Stimulated activated naive CD4-positive, alpha-beta T cell (primary cell): ENCODE measurements at places on chromosomes 2 and 18.
A peak's percentile ranks its signal among the peaks of the same experiment; 100 is the strongest.

DNA sequence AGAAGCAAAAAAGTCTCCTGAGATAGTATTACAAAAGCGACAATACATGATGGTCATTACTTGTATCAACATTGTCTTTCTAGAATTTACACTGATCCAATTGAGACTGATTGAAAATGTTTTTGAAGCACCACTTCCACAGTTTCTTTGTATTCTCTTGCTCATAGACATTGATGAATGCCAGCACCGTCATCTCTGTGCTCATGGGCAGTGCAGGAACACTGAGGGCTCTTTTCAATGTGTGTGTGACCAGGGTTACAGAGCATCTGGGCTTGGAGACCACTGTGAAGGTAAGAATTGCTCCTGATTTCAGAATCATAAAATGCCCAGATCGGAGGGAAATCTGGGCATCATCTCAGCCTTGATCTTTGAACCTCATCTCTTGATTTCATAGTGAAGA lies 175.1 kb upstream of the RASGRP3 start:
- no peak for DNase-seq

DNA sequence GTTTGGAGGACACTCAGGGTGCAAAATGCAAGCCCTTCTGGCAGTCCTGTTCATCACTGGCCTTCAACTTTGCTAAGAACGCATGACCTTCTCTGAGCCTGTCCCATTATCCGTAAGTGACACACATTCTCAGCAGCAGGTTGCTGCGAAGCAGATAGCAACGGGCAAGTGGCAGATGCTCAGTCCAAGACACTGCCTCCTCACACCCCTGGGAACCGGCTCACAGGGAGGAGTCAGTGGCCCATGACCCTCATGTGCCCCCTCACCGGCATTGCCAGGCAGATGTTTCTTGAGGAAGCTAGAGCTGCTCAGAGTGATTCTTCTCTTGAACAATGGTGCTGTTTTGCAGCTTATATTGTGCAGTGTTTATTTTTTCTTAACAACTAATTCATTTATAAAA lies 737.2 kb upstream of the HS6ST1 start:
- DNase-seq: no peak

GRCh38 chr2:72326759-72327158 lies 179.1 kb upstream of the CYP26B1 start:
- DNase-seq: no peak

DNA sequence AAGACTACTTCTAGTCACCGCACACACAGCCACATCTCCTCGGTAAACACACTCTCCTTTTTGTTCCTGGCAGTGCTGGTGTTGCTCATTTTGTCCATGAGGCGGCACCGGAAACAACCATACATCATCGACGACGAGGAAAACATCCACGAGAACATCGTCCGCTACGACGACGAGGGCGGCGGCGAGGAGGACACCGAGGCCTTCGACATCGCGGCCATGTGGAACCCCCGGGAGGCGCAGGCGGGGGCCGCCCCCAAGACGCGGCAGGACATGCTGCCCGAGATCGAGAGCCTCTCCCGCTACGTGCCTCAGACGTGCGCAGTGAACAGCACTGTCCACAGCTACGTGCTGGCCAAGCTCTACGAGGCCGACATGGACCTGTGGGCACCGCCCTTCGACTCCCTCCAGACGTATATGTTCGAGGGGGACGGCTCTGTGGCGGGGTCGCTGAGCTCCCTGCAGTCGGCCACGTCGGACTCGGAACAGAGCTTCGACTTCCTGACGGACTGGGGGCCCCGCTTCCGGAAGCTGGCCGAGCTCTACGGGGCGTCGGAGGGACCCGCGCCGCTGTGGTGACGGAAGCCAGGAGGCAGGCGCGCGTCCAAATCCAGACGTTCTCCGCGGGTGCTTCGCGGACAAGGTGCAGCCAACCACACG lies 221.0 kb downstream of the CDH20 start:
- no peak for DNase-seq

DNA sequence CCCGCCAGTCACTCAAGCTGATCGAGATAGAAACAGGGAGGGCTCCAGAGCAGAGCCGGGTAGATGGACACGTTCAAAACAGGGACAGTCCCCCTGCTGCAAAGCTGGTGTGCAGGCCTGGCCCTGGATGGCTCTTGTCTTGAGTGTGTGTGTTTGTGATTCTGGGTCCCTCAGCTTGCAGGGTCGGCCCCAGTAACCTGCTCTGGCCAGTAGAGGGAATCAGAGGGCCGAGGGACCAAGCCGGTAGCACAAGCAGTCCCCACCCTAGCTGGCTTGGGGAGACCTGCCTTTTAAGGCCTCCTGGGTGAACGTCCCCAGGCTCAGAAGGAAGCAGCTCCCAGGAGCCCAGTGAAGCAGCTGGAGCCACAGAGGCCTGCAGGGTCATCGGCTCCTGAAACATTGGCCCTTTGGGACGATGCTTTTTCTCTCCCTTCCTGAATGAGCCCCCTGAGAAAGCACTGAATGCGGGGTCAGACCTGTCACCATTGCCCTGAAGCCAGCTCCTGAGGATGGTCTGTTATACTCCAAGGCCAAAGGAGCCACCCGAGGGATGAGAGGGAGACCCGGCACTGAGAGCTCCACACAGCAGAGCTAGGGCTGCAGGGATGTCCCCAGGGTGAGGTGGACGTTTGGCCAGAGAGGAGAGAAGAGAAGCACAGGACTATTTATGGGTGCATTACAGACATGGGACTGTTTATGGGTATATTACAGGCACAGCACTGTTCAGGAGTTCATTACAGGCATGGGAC lies 15.4 kb upstream of the MLPH start:
- peak; percentile 12 for DNase-seq

- no peak for DNase-seq
Observed at GRCh38 chr2:232781765-232782164, 5.4 kb upstream of the KCNJ13 start.

- DNase-seq: no peak
Observed at GRCh38 chr2:20186078-20186854, 38.7 kb downstream of the SDC1 start.
